Mucosa of descending colon (tissue), 3 donors: ENCODE measurements at places on chromosomes 1 and 21. TPM values are rescaled to one million over a fixed set of nuclear protein-coding genes. Genes with fewer than 3 reads are reported as not detected.

Gene SERINC2
- 225 TPM for total RNA-seq

Gene POU3F1
- not detected for total RNA-seq

Gene C1orf21
- total RNA-seq, result 70.9 TPM

Gene PLCH2
- total RNA-seq, result 1.9 TPM

Gene IVL
- total RNA-seq, result not detected

Gene LCE1A
- total RNA-seq, result not detected

Gene TLR5
- total RNA-seq, result 2.2 TPM

Gene SMYD3
- total RNA-seq, result 16.4 TPM

Gene BSDC1
- total RNA-seq, result 72.1 TPM

Gene SPRR1B
- total RNA-seq, result not detected

Gene SLC30A2
- total RNA-seq, result 0.12 TPM

Gene CASQ1
- total RNA-seq, result 0.34 TPM

Gene RXRG
- 1.1 TPM for total RNA-seq

Gene ENAH
- total RNA-seq, result 41.3 TPM

Gene CLCA4
- total RNA-seq, result 1,343 TPM
